ENCODE measurements at places on chromosomes 3 and 15.
A peak's percentile ranks its signal among the peaks of the same experiment; 100 is the strongest.

DNA sequence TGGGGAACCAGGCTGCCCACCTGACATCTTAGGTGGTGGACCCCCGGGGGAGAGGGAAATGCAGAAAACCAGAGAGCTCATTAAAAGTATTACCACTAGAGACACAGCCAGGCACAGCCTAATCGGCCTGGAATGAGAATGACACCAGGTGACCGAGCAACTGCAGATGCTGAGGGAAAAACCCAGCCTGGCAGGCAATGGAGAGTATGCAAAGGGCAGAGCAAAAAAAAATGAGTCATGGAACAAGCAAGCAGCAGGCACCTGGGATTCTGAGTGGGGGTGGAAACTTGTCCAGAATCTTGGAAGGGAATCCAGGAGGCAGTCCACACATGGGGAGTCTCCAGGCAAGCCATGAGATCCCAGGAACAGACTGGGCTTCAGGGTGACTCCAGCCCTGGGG is 183.7 kb upstream of the LRRN1 start:
- DNase-seq, result no peak

DNA sequence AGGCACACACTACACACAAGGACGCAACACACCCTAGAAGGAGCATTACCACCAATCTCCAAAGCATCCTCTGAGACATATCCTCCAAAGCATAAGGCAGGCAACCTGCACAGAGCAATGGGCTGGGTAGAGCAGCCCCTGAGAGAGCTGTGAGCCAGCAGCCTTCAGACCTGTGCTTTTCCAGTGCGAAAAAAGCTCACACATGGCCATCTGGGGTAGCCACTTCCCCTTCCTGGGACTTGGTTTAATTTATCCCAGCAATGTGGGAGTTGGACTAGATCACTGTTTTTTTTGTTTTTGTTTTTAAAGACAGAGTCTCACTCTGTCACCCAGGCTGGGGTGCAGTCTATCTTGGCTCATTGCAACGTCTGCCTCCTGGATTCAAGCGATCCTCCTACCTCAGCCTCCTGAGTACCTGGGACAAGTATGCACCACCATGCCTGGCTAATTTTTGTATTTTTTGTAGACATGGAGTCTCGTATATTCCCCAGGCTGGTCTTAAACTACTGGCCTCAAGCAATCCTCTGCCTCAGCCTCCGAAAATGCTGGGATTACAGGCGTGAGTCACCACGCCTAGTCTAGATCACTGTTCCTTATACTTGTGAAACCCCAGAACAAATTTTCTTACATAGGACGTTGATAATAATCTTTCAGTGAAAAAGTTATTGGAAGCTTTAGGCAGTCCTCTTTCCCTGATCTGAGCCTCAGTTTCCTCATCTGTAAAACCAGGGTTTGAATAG is 18.9 kb downstream of the PTPN23 start:
- DNase-seq, result no peak

GRCh38 chr3:57673156-57673555 is 19.7 kb downstream of the DENND6A start:
- DNase-seq, result no peak

DNA sequence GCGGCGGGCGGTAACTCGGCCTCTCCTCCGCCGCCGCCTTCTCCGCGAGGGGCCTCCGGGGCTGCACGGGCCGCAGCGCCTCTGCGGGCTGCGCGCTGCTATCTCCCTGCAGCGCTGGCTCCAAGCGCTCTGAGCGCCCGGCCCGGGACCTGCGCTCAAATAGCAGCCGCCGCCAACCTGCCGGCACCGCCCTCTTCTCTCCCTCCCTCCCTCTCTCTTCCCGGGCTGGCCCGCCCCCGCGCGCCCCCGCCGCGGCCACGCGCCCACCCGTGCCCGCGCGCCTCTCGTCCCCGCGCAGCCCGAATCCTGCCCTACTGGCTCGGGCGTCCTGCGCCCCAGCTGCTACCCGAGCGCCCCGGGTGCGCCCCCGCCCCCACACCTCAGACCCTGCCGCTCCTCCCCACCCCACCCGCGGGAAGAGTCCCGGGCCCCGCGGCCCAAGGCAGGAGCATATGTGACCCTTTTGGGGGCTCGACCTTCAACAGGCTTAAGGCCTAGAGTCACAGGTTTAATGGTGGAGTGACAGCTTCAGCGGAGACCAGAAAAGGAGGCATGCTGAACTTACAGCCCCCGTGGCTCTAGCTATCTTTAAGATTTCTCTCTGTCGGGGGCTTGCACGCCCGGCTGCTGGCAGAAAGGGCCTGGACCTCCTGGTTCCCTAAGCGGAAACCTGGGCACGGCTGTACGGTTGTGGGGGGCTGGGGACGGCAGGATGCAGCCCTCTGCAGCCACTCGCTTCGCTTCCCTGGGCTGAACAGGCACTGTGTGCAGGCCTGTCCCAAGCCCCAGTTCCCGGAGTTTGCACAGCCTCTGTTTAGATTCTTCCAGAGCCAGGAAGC is at the start of gene CACNA2D2:
Gene CACNA2D2 (minus strand): TSS at position 131 of the 839 bp plus-strand sequence. CDS start 211 bp downstream, outside the sequence.
- DNase-seq, result no peak

DNA sequence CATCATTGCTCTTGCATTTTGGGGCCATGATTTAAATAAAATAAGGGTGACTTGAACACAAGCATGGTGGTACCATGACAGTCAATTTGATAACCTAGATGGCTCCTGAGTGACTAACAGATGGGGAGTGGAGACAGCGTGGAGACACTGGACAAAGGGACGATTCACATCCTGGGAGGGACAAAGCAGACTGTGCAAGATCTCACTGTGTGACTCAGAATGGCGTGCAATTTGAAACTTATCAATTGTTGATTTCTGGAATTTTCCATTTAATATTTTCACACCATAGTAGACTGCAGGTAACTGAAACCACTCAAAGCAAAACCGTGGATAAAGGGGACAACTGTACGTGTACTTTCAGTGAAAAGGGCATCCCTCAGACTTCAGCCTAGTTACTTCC is 25.5 kb downstream of the MCCC1 start:
- no peak for DNase-seq

DNA sequence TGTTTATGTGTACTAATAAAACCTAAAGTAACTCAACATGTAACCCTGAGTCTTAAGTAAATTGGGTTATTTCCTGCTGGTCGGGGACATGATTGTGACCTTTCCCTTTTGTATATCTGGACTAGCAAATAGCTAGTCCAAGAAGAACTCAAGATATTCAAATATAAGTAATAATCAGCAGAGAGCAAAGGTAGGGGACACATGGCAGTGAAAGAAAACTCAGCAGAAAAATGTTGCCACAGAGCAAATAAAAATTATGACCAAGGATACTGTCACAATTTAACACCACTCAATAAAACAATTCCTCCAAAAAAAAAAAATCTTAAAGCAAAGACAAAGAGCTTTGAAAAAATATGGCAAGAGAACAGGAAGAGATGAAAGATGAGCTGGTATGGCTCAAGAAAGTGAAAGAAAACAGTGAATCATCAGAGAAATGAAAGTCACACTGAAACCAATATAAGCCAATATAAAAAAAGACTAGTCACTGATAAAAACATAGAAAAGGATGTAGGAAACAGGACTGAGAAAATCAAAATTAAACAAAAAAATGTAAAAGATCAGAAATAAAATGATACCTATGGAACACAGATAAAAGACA is 43.4 kb downstream of the HLTF start:
- peak; percentile 61 for DNase-seq

DNA sequence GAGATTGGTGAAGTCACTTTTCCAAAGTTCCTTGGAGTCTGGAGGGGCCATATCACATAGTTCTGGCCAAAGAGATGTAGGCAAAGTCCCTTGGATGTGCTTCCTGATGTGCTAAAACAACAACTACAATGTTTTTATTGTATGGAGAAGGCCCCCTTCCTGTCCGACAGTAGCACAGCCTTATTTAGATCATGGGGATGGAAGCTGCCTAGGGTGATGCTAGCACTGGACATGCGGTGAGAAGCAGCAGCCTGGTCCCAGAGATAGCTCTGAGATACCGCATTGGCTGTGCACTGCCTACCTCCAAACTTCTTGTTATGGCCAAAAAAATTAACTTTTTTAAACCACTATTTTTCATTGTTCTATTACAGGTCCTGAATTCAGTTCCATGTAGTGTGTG is 137.6 kb downstream of the AQP9 start:
- no peak for DNase-seq

GRCh38 chr3:150256318-150256717 is 151.8 kb upstream of the TSC22D2 start:
- DNase-seq, result no peak

DNA sequence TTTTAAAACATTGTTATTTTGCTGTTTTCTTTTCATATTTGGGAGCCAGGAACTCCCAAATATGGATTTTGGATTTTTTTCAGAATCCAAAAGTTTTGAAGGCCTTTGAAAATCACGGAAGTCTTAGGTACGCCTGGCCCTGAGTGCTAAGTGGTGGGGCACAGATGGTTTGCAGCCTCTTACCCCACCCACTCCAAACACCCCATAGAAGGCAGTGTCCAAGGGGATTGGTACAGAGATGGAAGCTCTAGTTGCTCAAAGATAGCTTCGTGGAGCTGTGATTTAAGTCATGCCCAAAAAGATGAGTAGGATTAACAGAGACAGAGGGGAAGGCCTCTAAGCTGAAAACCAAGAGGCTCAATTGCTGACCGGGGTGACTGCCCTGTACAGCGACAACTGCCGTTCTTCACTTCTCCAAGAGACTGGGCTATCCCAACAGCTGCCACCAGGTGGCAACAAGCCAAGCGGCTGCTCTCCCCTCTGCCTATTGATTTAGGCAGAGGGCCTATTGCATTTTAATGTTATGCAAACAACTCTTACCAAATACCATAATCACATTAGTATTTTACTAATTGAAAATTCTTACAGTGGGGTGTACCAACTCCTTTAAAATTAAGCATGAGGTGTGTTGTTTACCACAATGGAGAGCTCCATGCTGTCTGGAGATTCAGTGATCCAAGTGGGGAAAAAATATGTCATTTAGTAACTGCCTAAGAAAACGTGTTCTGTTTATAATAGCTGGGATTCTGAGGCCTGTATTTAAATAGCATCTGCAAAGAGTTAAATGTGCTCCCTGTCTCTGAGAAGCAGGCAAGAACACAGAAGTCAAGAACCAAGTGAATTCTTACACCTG is 64.0 kb upstream of the C15orf61 start:
- DNase-seq, result peak; percentile 73

- no peak for DNase-seq
These were observed 34.4 kb downstream of the SPSB4 start for GRCh38 chr3:141085343-141086070.

GRCh38 chr3:117696851-117697407 is 987.4 kb downstream of the TUSC7 start:
- no peak for DNase-seq

- DNase-seq, result no peak
These were observed 9.1 kb downstream of the ST8SIA2 start for GRCh38 chr15:92402751-92403150.

DNA sequence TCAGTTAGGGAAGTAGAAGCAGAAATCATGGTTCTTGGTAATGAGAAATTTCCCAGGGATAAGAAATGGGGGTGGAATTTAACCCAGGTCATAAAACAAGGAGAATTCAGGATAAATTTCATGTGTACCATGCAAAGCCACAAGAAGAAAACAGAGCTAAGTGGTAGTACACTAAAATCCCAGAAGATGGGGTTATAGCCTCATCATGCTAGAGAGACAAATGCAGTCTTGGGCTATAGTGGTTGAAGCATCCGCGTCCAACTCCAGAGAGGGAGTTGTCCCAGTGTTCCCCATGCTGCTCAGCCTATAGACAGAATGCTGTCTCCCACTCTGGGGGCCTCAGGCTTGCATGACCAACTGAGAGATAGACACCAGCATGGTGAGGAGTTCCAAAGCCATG is 36.2 kb upstream of the CLRN1 start:
- peak; percentile 76 for DNase-seq

GRCh38 chr15:41024131-41024530 is 70.9 kb downstream of the CHAC1 start:
- peak; percentile 98 for DNase-seq

- DNase-seq, result no peak
These were observed 33.5 kb downstream of the SEMA6D start for GRCh38 chr15:47750740-47751262.

- no peak for DNase-seq
These were observed 173.1 kb upstream of the CDIN1 start for GRCh38 chr15:36406366-36406765.

GRCh38 chr15:78301828-78302227 is 2.4 kb upstream of the SKIC8 start:
- DNase-seq, result peak; percentile 43

- DNase-seq, result no peak
These were observed 247.7 kb downstream of the UBE2E2 start for GRCh38 chr3:23450806-23451205.

DNA sequence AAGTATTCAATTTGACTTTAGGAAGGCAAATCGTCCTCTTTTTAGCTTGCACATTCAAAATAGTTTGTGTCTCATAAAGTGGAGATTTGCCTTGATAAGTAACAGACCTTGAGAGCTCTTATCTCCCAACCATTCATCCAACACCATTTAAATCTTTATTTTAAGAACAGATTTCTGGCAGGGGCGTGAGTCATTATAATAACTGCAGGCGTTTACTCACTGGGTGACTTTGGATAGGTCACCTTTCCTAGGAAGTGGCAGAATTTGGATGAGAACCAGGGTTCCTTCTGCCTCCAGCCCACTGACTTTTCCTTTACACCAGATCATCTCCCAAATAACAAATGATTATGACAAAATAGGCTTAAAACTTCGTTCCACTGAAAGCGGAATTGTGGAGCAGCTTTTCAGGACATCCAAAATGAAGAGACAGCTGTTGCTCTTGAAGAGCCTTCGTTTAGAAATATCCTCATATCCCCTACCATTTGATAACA is 5.0 kb downstream of the LMCD1 start:
- no peak for DNase-seq

All from fibroblast of skin of scalp (primary cell).